ENCODE measurements at places on chromosomes 11 and 22. TPM values are rescaled to one million over a fixed set of nuclear protein-coding genes. Genes with fewer than 3 reads are reported as not detected.

FIBIN gene
- 0.32 TPM for total RNA-seq

PRPF19 gene
- 44.7 TPM for total RNA-seq

MS4A8 gene
- not detected for total RNA-seq

KCNJ1 gene
- not detected for total RNA-seq

C22orf42 gene
- not detected for total RNA-seq

NLRP14 gene
- total RNA-seq, result 0.15 TPM

HOATZ gene
- not detected for total RNA-seq

MOV10L1 gene
- total RNA-seq, result 14.9 TPM

All from epithelial cell of umbilical artery (primary cell).